ENCODE measurements at places on chromosomes 3 and 15.
A peak's percentile ranks its signal among the peaks of the same experiment; 100 is the strongest.

- peak overlapping the region; percentile 93 for H3K4me3 ChIP-seq
- no peaks in the 10 kb centered on the region for H3K27me3 ChIP-seq
- H3K36me3 ChIP-seq, result no peaks in the 10 kb centered on the region
- DNase-seq, result peak; percentile 41
- H3K4me1 ChIP-seq, result no peaks in the 10 kb centered on the region
Measured at GRCh38 chr3:170355738-170356595, 1.5 kb upstream of the SKIL start.

DNA sequence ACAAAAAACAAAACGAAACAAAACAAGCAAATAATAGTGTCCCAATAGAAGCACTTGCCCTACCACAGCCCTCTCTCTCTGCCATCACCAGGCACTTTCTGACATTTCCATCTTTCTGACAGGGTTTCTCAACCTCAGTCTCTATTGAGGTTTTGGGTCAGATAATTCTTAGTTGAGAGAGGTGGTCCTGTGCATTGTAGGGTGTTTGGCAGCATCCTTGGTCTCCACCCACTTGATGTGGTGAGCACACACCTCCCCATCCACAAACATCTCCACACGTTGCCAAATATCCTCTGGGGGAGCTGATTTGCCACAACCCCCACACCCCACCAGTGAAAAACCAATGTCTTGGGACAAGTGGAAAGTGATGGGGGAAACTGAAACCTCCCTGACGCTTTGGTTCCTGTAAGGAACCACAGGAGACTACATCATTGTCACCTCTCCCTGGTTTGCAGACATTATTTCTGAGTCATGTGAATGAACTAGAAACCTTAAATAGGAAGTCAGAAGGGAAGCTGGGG lies 733.7 kb upstream of the CFAP20DC start:
- H3K4me1 ChIP-seq, result no peaks in the 10 kb centered on the region
- no peaks in the 10 kb centered on the region for H3K36me3 ChIP-seq
- no peak overlapping the region for H3K27ac ChIP-seq
- no peak for DNase-seq
- no peaks in the 10 kb centered on the region for H3K27me3 ChIP-seq

- H3K36me3 ChIP-seq, result no peaks in the 10 kb centered on the region
- no peaks in the 10 kb centered on the region for H3K4me1 ChIP-seq
- H3K27ac ChIP-seq, result no peak overlapping the region
- no peaks in the 10 kb centered on the region for H3K27me3 ChIP-seq
- no peak overlapping the region for H3K4me3 ChIP-seq
Measured at GRCh38 chr3:152706991-152707713, 127.8 kb upstream of the P2RY1 start.

DNA sequence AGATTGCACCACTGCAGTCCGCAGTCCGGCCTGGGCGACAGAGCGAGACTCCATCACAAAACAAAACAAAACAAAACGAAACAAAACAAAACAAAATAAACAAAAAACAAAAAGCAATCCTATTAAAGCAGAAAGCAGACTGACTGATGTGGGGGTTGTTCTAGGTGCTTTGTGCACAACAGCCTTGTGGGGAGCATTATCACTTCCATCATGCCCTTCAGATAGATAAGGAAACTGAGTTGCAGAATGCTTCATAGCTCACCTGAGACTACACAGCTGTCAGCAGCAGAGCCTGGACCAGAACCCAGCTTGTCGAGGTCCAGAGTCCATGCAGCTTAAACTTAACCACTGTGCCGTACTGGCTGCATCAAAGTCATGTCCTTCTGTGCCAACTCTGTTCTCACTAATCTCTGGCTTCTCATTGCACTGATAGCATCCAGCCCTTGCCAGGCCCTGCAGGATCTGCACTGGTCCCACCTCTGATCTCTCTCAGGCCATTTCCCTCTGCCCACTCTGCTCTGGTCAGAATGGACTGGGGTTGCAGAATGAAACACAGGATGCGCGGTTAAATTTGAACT lies 47.6 kb upstream of the MRPS22 start:
- no peak for DNase-seq
- no peaks in the 10 kb centered on the region for H3K4me1 ChIP-seq
- no peak overlapping the region for H3K4me3 ChIP-seq

DNA sequence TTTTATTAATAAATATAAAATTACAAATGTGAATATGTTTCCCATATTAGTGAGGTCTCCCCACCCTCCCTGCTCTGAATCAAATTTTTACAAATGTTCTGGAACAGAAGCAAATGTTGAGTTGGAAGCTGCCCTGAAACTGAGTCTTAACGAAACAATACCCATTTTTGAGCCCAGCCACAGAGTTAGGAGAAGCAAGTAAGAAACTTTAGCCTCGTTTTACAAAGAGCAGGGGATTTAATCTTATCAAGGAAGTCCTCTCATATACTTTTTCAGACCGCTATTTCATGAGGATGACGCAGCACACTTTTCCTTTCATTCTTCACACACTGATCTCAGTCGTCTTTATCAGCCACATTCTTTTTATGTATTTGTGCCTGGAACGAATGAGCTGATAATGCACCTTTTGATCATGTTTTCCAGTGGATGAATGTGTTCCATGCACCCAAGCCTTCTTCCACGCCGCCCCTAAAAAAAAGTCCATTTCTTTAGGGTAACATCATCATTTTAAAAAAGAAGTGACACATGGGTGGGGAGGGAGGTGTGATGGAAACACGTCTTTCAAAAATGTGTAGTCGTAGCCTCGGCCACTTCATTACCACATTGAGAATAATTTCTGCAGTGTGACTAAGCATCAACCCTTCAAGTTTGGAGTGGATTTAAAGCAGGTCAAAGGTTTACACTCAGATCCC lies 48.1 kb downstream of the SETMAR start:
- H3K4me1 ChIP-seq, result no peaks in the 10 kb centered on the region
- no peaks in the 10 kb centered on the region for H3K27me3 ChIP-seq
- no peak for DNase-seq
- H3K27ac ChIP-seq, result peak overlapping the region; percentile 82

DNA sequence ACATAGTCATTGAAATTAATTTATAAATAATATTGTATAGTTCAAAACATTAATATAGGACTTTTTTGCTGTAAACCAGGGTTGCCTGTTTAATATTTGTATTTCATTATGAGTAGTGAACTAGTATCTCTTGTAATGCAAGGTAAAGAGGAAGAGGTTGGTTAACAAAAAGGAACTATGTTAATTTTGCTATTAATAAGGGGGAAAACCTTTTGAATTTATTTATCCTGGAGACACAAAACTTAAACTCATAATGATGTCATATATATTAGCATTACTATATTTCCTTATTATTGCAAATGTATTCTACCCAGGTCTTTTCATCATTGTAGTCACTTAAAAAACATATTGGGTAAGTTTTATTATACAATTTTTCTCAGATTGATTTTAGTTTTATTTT lies 94.5 kb downstream of the CHL1 start:
- DNase-seq, result no peak

All from uterus (tissue), 4 donors.